ENCODE measurements at places on chromosomes 7 and 10.

DNA sequence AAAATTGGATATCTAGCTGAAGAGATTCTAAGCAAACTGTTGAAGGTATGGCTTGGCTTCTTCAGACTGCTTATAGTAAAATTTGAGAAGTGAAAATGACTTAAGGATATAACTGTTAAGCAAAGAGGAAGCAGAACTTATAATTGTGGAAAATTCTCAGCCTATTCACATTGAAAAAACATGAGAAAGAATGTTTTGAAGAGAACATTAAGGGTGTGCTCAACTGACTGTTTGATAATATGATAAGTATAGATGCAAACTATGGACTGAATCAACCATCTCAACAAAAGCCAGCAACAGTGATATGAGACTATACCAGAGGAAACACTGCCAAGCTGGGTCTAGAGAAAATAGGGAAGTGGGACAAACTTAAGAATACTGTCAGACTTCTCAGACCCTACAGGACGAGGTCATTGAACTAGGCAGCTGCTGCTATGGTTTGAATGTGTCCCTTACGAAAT lies 133.1 kb upstream of the PPP1R3A start:
- no peak for DNase-seq

GRCh38 chr10:49207113-49207512 lies 18.9 kb upstream of the TMEM273 start:
- DNase-seq: no peak

DNA sequence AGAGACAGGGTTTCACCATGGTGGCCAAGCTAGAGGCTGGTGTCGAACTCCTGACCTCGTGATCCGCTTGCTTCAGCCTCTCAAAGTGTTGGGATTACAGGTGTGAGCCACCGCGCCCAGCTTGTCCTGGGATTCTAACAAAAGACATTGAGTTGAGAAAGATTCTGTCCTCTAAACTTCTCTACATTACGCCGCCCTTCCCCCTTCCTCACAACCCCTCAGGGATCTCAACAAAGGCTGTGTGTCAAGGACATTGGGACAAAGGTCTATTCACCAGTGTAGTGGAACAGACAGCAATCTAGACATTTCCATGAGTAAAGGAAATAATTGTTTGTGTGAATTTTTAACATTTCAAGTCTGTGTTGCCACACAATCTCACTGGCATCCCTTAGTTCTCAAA lies 68.8 kb upstream of the KIF5B start:
- no peak for DNase-seq

DNA sequence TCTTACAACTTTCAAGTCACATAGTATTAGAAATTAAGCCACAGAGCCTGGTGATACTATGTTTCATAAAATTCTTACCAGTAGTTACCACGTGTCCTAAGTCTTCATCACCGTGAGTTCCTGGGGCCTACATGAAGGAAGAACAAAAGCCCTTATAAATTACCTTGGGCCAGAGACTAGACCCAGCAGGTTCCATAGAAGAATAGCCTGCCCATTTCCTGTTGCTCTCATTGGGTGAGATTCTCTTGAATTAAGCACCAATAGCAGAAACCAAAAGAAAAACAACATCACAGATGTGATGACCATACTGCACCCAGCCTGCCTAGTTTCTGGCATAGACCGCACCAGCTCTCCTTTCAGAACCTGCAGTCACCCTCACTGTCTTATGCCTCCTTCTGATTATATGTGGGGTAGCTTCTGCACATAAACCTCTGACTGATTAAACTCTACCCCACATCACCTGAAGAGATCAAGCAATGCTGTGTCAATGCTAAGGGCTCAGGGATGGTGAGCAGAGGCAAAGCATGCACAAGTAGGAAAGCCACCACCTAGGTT lies 18.0 kb upstream of the SEM1 start:
- DNase-seq: no peak

GRCh38 chr7:6159097-6159483 lies 113.3 kb downstream of the CYTH3 start:
- DNase-seq: no peak

DNA sequence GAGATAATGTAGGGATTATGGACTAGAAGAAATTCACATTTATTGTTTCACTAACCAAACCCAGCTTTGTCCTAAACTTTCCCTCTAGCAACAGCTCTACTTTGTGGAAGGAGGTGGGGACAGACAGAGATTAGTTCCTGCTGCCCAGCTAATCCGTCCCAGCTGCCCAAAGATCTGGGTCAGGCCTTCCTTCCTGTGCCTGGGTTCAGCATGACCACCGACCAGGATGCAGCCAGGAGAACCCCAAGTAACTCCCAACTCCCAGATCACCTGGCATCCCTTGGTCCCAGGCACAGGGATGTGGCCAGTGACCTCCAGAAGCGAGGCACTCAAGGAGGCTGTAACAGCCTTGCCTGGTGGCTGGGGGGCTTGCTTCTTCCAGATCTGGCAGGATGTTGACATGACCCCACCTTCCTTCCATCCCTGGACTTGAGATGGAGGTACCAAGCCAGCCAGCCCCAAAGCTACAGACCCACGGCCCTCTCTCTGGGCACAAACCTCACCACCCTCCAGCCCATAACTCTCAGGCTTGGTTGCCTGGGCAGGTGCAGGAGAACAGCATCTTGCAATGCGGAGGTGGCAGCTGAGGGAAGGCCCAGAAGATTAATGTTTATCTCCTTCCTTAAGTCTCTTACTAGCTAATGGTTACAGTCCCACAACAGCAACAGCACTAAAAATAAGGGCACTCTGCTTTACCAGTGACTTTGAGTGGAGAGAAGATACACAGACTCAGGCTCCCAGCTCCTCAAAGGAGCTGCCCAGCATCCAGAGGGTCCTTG lies 11.1 kb downstream of the CAMK2G start:
- DNase-seq: no peak

All from left ventricle myocardium inferior (tissue), 1 donor.